ENCODE measurements at places on chromosomes 6 and 20. TPM values are rescaled to one million over a fixed set of nuclear protein-coding genes. Genes with fewer than 3 reads are reported as not detected.
A peak's percentile ranks its signal among the peaks of the same experiment; 100 is the strongest.

DNA sequence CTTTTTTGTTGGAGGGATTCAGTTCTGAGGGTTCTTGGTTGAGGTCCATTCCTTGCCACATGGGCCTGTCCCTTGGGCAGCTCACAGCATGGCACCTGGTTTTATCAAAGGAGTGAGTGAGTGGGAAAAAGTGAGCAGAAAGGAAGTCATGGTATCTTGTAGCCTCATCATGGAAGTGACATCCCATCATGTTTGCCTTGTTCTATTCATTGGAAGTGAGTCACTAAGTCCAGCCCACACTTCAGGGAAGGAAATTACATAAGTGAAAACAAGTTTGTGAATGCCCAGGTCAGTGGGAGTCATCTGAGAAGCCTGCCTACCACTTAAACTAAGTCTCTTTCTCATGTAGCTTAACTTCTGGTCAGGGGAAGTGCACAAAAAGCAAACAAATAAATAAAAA, 32.8 kb upstream of the ZNFX1 start:
- no peak for DNase-seq

DNA sequence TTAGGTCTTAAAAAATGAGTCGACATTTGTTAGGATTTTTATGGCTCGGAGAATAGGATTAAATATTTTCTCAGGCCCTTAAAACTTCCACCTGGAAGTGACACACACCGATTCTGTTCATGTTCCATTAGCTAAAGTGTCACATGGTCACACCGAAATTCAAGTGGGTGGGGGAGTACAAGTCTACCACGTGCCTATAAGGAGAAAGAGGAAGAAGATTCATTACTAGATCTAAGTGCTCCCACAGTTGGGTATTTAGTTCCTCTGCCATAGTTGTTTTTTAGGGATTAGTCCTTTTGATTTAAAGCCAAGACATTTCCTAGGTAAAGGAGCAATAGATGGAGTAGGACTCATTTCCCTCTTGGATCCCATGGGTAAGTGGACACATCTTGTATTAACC, 4.9 kb upstream of the TOX2 start:
- no peak for DNase-seq

DNA sequence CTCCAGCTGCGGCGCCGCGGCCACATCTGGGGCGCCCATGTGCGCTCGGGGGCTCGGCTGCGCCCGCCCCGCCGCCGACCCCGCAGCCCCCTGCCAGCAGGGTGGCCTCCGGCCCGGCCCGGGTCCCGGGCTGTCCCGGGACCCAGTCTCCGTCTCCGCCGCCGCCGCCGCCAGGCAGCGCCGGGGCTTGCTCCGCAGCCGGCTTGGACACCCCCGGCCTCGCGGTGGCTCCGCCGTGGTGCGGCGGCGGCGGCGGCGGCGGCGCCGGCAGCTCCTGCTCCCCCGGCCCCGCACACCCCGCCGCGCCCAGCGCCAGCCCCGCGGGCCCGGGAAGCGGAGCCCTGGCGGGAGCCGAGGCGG, 219 bp downstream of the ISM1 start:
- DNase-seq, result no peak

GRCh38 chr20:47350181-47350550, 6.3 kb downstream of the ZMYND8 start:
- DNase-seq, result no peak

DNA sequence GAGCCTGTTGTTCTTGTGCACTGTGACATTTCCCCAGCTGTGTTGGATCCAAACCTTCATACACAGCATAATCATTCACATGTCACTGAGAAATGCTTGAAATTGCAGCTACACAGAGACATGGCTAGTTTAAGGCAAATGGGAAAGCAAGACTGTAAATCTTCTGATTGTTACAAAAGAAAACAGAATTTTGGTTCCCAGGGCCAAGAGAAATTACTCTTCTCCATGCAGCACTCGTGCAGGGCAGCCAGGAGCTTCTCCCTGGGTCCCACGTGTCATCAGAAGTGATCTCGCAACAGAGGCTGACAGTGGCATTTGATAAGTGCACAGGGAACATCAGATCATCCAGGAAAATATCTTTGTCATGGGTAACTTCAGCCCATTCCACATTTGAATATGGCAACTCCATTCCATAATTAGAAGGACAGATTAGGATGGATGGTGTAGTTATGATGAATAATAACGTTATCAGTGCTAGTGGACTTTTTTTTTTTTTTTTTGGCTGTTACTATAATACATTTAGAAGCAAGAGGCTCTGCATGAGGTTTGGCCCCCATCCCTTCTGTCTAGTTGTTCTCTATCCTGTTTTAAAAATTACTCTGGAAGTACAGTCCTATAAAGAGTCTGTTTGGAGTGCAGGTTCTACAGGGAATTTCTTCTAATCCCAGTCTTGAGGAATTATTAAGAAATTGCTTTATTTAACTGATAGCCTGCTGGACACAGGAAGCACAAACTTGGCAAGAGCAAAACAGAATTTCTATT, 571.0 kb upstream of the NOX3 start:
- DNase-seq, result no peak

GRCh38 chr6:56101141-56101553, 146.2 kb downstream of the COL21A1 start:
- no peak for DNase-seq

DNA sequence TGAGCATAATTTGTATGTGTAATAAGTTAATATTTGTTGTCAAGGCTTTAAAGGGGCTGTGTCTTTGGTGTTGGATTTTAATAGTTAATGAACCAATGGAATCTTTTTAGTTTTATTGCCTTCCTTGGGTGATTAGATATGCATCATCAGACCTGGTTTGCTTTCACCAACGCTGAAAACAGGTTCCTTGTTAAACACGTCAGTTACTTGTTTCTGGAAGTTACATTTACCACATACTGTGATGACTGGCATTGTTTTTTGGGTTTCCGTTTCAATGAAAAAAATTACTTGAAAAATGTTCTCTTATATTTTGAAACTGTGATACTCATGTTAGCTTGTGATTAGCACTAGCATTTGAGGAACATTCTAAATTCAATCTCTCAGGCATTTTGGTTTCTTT, 58.6 kb upstream of the RNF144B start:
- DNase-seq, result no peak

DNA sequence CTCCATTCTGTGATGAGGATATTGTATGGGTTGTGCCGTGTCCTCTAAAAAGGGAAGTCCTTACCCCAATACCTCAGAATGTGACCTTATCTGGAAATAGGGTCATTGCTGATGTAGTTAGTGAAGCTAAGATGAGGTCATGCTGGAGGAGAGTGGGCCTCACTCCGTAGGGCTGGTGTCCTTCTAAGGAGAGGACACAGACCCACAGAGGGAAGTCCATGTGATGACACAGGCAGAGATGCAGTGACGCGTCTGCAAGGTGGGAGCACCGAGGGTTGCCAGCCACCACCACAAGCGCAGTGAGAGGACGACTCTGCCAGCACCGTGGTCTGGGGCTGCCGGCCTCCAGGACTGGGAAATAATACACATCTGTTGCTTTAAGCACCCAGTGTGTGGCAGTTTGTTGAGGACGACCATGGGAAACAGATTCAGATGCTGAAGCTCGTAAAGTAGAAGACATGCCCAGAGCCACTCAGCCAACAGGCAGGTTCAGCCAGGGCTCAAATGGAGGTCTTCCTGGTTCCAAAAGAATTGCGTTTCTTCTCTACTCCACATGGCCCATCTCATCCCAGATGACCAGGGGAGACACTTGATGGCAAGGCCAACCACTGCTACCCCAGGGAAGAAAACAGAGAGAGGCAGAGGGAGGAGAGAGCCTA, 59.2 kb upstream of the DUSP22 start:
- no peak for DNase-seq

GRCh38 chr6:82251942-82252341, 4.4 kb upstream of the IBTK start:
- DNase-seq, result no peak

- no peak for DNase-seq
Observed at GRCh38 chr20:62820208-62820961, 3.5 kb downstream of the COL9A3 start.

GRCh38 chr6:166005401-166005943, 162.2 kb downstream of the TBXT start:
- peak; percentile 78 for DNase-seq

DNA sequence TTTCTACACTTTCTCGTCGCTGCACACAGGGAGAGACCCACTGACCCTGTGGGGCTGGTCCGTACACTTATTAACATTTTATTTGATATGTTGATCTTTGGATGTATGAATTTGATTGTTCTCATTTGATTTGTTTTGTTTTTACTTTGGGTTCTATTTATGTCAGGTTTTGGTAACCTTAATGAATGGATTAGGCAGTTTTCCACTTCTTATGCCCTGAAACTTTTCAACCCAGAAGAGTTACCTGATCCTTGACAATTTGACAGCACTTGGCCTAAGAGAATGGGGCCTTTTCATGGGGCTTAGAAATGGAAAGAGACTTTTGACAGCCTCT, 23.6 kb downstream of the GPX6 start:
- no peak for DNase-seq

- peak; percentile 62 for DNase-seq
Observed at GRCh38 chr20:25539742-25540672, 45.3 kb downstream of the NINL start.

- no peak for DNase-seq
Observed at GRCh38 chr6:26411751-26412150, 9.7 kb downstream of the BTN3A1 start.

GRCh38 chr6:65638047-65638831, 68.8 kb downstream of the EYS start:
- DNase-seq, result no peak

DNA sequence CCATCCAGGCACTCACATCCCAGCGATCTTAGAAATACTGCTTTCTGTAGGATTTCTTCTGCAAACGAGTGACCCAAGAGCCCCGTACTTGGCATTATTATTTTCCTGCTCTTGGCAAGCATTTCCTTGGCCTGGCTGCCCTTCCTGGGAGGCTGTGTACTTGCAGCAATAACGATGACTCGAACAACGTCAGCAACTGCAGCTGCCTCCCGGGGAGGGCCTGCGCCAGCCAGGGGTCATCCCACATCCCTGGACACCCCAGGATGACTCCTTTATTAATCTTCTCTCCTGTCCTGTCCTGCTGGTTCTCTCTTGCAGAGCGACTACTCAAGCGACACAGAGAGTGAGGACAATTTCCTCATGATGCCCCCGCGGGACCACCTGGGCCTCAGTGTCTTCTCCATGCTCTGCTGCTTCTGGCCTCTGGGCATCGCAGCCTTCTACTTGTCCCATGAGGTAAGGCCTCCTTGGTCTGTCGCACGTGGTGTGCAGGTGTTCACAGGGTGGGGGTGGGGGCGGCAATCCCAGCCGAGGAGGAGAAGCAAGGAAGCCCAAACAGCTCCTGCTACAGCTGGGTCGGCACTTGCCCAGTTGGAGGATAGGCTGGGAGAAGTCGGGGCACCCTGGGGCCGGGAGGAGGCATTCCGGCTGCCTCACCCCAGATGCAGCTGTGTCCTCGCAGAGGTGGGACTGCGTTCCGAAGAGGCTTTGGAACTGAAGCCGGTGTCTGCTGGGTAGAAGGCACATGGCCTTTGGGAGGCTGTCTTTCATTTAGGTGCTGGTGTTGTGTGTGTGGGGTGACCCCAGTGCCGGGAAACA, 115.3 kb downstream of the SYNDIG1 start:
- DNase-seq, result peak; percentile 61

DNA sequence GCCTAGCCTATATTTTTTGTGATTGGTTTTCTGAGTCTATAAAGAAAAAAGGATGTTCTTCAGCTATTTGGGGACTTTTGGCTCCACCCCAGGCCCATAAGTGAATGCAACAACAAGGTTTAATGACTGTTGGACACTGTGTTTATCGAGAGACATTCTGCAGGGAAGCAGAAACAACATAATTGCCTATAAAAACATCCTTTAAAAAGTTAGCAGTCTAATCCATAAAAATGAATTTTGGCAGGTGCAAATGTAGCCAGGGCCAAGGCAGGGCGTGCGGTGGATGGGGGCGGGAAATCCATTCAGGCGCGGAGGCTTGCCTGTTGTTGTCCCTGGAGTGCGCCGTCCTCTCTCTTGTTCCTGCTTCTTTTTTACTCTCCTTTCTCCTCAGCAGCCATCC, 99.3 kb downstream of the PAX1 start:
- no peak for DNase-seq

GRCh38 chr6:137746264-137746663, 120.8 kb upstream of the TNFAIP3 start:
- DNase-seq, result no peak

GRCh38 chr20:44471481-44471882, 4.2 kb upstream of the TTPAL start:
- no peak for DNase-seq

GRCh38 chr6:135030056-135030473, 24.6 kb downstream of the HBS1L start:
- no peak for DNase-seq

DNA sequence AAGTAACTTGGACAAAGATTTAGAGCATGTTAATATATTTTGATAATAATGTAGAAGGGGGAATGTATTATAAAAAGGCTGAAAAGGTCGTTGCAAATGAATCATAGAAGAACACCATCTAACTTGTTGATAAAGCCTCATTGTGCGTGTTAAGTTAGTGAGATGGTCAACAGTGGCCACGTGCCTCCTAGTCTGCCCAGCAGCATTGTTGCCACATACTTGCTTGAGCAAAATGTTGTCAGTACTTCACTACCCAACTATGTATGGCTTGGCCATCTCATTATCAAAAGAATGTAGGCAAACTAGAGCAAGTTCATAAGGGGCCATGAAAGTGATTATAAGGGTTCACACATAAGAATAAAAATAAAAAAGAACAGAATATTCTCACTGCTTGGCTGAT, 84.6 kb downstream of the PHACTR1 start:
- DNase-seq, result no peak

- no peak for DNase-seq
Observed at GRCh38 chr20:11060423-11061185, 386.8 kb upstream of the JAG1 start.

Gene SLC22A3
- polyA plus RNA-seq, result 42.1 TPM

Gene EPHA7
- 21.1 TPM for polyA plus RNA-seq

Gene PNPLA1
- polyA plus RNA-seq, result 0.20 TPM

Gene VSX1
- not detected for polyA plus RNA-seq

Gene BACH2
- polyA plus RNA-seq, result 6.4 TPM

Gene HCRTR2
- 0.13 TPM for polyA plus RNA-seq

Gene FNDC1
- 8.2 TPM for polyA plus RNA-seq

Gene SPEF1
- polyA plus RNA-seq, result 3.7 TPM

Gene HRH3
- polyA plus RNA-seq, result not detected

Gene NTSR1
- polyA plus RNA-seq, result 0.16 TPM

Gene SLC17A2
- 0.16 TPM for polyA plus RNA-seq

Gene ZC2HC1B
- not detected for polyA plus RNA-seq

Gene AURKA
- polyA plus RNA-seq, result 32.5 TPM

Gene DZANK1
- polyA plus RNA-seq, result 7.3 TPM

Gene TRIM10
- polyA plus RNA-seq, result 0.37 TPM
